NCI-H82 (cell line): ENCODE measurements at places on chromosomes 7 and 10.

- no peak for DNase-seq
Observed at GRCh38 chr10:132555648-132556575, 18.3 kb downstream of the INPP5A start.

- peak; percentile 24 for DNase-seq
Observed at GRCh38 chr10:45374350-45375052, 485 bp downstream of the ALOX5 start.

GRCh38 chr10:130018265-130018664 is 54.2 kb upstream of the EBF3 start:
- DNase-seq = no peak

- DNase-seq = peak; percentile 19
Observed at GRCh38 chr7:30694218-30694745, 12.0 kb upstream of the CRHR2 start.

DNA sequence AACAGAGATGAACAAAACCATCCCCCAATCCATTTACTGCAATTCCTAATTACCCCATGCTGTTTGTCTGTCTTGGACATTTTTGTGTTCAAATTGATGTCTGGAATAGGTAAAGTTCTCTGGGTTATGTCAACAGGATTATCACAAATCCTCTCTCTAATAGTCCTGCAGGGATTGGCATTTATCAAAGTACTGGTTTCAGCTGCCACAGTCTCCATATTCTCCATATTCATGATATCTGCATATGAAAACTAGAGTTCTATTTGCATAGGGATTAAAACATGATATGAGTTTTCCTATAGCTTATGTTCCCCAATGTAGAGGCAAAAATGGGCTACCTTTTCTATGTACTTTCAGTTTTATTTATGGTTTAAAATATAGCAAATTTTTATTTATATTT is 355.8 kb downstream of the ADRA2A start:
- DNase-seq = peak; percentile 71

DNA sequence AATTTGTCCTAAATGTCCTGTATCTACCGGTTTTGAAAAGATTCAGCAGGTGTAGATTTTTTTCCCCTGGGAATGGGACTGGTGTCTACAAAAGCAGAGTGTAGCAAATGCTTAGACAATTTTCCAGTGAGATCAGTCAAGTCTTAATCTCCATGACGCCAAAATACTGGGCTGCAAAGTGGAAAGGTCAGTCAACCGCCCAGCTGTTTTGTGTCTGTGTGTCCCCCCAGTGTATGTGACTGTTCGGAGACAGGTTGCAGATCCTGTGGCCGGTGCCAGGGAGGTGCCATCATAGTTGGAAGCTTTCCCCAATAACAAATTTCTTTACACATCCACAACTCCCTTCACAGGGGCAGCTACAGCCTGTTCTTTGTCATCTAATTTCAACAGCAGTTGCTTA is 263.8 kb downstream of the ARHGAP12 start:
- DNase-seq = no peak

DNA sequence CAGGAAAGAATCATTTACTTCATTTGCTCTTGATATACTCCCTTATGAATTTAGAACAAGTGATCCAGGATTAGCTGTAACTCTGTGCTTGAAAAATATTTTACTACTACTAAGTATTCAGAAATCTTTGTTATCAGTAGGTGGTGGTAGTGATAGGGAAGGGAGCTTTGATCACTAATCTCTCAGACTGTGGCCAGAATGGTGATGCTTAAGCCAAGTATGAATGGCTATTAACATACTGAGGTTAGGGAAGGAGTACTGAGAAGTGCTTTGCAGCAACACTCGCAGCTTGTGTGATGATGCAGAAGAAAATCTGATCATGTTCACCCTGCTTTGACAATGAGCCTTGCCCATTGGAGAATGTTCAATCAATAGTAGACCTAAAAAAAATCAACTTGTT is 29.3 kb downstream of the AP3M1 start:
- DNase-seq = no peak

GRCh38 chr10:35355971-35356724 is 19.8 kb downstream of the CCNY start:
- DNase-seq = no peak

GRCh38 chr10:104899779-104900178 is 258.7 kb downstream of the SORCS3 start:
- peak; percentile 2 for DNase-seq

DNA sequence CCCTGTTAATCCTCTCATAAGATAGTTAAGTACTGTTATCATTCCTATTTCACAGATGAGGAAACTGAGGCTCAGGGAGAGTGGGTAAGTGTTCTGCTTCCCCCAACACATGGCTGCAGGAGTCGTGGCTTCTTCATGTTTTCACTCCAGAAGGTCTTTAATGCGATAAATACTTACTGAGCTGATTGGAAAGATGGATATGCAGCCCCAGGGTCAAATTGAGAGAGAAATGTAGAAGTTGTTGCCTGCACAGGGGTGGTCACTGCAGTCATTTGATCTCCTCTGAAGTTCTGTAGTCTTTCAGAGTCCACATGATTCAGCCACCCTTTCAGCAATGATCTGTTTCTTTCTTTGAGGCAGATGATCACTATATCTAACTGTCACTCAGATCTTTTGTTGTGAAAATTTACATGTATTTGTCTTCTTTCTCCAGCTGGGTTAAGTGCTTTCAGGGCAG is 29.3 kb downstream of the CRCP start:
- DNase-seq = no peak

DNA sequence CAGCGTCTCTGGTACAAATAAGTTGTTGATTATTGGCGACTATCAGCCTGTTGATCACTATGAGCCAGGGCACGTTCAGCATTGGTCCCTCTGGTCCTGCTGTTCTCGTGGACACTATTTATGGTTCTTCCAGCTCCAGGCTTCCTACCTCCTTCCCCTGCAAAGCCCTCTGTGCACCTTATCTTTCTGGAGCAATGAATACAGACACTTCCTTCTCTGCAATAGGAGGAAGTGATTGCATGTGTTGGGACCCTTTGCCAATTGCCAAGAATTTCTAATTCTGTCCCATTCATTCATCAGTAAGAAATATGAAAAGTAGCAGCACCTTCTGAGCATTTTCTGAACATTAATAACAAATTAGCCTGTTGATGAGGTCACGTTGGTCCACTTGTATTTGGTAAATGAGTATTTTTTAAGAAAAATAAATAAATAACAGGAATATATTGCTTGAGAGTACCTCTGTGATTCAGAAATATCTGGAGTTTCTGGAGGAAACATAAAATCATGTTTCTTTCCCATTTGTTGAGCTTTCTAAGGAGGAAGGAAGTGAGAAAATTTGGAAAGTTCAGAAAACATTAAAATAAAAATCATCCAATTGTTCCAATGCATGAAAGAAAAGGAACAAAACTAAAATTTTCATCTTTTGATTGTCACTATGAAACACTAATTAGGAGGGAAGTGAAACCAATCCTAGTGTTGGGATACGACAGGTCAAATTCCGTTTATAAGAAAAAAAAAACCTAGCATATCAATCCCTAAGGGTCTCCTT is 259.1 kb upstream of the KLF6 start:
- DNase-seq = no peak

DNA sequence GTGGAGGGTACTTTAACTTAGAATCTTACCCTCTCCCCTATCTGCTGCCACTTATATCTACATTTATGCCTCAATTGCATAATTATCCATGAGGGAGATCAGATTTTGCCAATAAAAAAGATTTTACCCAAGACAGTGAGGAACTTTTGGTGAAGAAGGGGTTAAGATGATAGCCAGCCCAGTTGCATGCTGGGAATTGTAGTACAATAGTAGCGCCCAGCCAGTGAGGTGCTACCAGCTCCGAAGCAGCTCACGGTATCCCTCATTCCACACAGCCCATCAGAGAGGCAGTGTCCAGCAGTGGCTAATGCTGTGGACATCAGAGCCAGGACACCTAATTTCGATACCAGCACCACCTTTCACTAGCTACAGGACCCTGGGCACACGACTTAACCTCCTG is 5.9 kb upstream of the LGI1 start:
- DNase-seq = peak; percentile 50

GRCh38 chr10:27723436-27723835 is 22.2 kb downstream of the MKX start:
- no peak for DNase-seq

- peak; percentile 84 for DNase-seq
Observed at GRCh38 chr7:135697276-135698049, 30.5 kb downstream of the SLC13A4 start.
